ENCODE measurements at places on chromosomes 2 and 18.

- no peak for DNase-seq
Measured at GRCh38 chr2:20189299-20189931, 35.5 kb downstream of the SDC1 start.

DNA sequence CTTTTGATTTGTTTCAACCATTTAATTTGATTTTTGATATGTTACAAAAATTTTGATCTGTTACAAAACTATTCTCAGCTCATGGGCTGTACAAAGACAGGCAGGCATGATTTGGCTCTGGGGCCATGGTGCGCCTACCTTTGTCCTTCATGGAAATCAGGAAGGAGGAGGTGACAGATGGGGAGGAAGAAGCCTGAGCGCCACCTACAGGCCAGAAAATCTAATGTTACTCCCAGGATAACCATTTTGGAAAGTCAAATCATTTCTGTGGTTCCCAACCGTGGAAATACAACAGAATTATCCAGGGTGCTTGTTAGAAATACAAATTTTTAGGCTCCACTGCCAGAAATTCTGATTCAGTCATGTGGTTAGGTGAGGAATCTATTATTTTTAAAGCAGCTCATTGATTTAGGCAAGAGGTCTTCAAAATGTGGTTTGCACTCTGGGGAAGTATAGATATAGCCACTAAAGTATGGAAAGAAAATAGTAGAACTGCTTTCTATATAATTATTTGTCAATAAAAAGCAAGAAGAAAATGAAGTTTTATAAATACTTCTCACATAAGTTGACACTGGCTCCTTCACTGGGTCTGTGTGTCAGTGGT is 93.9 kb downstream of the EVA1A start:
- DNase-seq, result peak; percentile 54

GRCh38 chr18:1604751-1605150 is 700.1 kb downstream of the ADCYAP1 start:
- DNase-seq, result no peak

DNA sequence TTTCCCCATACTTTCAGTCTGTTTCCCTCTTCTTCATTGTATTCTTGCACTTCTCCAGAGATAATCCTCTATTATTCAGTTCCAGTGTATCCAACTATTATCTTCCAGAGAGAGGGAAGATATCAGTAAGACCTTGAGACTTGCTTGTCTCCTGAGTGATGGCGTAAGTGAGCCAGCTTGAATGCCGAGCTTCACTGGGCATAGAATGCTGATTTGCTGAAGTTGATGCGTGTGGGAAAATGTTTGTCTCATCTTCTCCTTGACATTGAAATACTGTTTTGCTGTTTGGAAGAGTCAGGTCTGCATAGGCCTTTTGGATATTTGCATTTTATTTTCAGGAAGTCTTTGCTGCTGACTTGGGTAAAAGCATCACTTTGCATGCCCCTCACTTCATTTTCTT is 41.1 kb upstream of the MGAT5 start:
- DNase-seq, result no peak

DNA sequence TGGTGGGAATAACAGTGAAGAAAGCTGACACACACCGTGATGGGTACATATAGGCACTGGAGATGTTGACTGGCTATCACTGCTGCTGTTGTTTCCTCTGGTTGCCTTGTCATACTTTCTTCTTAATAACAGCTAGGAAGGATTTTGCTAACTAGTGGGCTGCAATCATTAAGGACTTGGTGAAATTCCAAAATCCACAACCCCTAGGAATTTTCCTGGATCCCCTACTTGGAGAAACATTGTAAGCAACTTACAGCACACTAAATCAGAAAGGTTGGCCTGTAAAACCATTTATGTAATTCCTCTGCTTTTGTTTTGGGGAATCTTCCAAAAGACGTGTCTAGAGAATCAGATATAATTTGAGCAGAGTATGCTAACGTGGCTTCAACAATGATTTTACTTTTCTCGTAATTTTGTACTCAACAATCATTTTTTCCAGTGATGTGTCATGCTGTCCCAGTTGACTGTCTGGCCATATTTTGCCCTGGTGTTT is 8.0 kb upstream of the COL3A1 start:
- no peak for DNase-seq
